ENCODE measurements at places on chromosomes 13 and 19.

GRCh38 chr19:49132974-49133609 lies 13.7 kb downstream of the PPFIA3 start:
- DNase-seq, result no peak

GRCh38 chr19:2142173-2142829 lies 9.1 kb downstream of the AP3D1 start:
- no peak for DNase-seq

GRCh38 chr19:46748325-46749109 lies 2.3 kb upstream of the STRN4 start:
- DNase-seq, result peak; percentile 78

GRCh38 chr19:55082020-55082851 lies 6.6 kb downstream of the EPS8L1 start:
- peak; percentile 47 for DNase-seq

DNA sequence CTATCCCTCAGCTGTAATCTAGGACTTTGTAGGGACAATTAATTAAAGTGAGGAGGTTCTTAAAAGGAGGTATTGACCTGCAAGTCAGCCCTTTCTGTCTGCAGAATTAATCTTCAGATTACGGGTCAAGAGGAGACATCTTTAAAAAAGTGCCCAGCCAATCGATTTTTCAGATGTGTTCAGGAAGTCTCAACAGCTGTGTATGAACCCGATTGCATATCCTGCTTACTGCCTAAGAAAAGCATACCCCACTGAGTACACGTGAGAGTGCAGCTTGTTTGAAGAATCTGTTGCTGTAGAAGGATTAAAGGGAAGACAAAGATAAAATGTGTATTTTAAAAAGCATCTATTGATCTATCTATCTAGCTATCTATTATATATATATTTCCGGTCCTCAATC lies 1194.5 kb downstream of the UQCRFS1 start:
- DNase-seq, result no peak

DNA sequence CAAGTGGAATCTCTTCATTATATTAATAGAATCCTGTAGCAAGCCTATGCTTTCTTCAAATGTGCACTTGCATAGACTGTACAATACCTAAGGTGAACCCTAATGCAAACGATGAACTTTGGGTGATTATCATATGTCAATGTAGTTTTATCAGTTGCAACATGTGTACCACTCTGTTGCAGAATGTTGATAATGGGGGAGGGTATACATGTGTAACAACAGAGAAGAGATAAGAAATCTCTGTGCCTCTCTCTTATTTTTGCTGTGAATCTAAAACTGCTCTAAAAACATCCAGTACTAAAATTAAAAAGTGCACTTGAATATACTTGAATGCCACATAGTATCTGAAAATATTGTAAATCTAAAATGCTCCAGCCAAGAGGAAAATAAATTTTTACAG lies 820.8 kb upstream of the MIR17HG start:
- DNase-seq, result no peak

- DNase-seq, result no peak
Observed at GRCh38 chr13:48487968-48488367, 44.9 kb downstream of the RCBTB2 start.

DNA sequence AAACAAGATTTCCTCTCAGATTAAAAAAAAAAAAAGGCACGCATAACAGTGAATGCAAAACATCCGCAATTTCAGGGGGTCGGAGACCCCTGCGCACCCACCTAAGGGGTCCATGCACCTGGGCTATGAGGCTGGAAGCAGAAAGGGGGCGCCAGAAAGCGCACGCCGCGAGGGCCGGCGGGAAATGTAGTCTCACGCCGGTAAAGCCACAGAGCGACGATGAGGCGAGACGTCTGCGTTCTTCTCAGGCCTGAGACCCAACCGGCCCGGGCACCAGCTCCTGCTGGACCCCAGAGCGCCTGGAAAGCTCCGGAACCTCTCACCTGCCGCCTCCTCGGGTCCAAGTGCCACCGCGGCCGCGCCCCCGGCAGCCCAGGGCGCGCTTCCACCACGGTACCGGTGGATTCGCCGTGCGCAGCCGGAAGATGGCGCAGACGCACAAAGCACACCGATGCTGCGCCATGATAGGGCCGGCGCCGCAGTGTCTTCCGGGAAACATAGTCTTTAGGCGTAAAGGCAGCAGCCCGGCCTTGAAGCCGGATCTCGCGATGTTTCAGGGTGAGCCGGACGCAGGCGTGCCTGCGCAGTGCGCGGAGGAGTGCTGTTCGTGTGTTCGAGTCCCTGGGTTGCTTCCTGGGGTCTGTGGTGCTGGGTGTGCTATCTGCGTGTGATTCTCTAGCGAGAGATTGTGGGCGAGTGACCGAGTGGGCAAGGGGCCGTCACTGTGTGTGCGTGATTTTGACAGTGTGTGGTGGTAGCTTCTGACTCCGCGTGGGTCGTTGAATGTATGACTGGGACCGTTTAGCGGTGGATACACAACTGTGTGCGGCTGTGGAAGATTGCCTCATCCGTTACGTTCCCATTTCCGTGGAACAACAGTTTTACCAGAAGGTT lies at the start of gene ZNF582:
Gene ZNF582 (minus strand): TSS at position 416 of the 894 bp plus-strand sequence. CDS start 1,782 bp downstream, outside the sequence.
- DNase-seq, result peak; percentile 90

DNA sequence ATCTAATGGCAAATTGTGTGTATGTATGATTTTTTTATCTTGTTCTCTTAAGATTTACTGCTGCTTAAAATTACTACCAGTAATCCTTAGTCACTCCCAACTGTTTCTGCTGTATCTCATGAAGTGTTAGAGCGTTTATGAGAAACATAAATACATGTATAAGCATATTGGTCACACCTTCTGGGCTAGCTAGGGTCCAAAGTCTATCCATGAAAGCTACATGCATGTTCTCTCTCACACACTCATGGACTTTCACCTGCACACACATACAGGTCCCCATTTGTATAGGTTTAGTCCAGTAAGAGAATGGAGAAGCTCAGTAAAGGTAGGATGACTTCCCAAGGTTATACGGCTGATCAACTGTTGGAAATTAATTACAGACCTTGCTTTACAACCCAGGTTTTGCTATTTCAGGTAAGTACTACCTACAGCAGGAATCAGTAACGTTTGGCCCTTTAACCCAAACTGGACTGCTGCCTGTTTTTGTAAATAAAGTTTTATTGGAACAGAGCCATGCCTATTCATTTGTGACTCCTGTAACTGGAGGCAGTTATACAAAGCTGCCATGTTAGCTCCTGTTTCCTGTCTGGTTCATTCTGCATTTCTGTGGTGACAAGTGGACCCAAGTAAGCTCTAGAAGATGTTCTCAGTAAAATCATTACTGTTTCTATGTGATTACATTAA lies 15.3 kb downstream of the METTL21C start:
- no peak for DNase-seq

DNA sequence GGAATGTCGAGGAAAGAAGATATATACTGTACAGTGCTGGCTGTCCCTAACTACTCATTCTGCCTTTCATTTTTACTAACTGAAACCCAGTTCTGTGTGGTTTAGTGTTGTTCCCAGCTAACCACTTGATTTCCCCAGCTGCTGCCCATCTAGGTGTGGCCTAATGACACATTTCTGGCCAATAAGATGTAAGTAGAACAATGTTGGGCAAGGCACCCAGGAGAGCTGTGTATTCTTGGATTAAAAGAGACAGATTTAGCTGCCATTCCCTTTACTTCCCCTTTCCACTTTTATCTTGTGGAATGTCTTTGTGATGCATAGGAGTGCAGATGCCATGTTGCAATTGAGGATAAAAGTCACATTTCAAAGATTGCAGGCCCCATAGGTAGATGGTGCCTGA lies 28.3 kb upstream of the PCDH9 start:
- DNase-seq, result no peak

- no peak for DNase-seq
Observed at GRCh38 chr19:14404312-14404711, 14.8 kb downstream of the DDX39A start.

DNA sequence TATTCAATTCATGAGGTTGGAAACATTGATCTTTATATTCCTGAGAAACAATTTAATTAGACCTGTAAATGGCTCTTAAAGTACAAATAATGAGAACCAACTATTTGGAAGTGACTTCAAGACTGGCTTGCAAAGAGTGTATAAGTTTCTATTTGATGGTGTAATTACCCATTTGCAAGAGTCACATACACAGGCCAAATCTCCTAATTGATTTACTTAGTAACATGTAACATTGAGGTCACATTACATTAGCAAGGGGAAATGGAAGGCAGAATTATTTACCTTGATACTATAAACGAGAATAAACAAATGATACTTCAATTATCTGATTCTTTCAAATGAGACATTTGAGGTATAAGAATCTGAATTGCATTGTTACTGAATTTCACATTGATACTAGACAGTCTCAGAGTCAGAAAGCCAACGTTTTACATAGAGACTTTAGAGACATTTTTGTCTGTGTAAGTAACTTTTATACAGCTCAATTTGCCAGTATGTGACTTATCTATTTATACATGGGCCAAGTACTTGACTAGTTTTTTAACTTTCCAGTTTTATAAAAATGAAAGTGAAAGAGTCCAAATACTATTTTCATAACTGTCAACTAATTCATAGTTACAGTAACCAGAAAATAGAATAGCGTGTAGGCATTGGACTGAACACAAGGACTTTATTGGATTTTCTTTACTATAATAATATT lies 95.6 kb upstream of the RFC3 start:
- DNase-seq, result no peak

- no peak for DNase-seq
Observed at GRCh38 chr19:11338121-11338520, 1.3 kb downstream of the RAB3D start.

GRCh38 chr19:37928527-37929286 lies 21.7 kb downstream of the SIPA1L3 start:
- DNase-seq, result no peak

DNA sequence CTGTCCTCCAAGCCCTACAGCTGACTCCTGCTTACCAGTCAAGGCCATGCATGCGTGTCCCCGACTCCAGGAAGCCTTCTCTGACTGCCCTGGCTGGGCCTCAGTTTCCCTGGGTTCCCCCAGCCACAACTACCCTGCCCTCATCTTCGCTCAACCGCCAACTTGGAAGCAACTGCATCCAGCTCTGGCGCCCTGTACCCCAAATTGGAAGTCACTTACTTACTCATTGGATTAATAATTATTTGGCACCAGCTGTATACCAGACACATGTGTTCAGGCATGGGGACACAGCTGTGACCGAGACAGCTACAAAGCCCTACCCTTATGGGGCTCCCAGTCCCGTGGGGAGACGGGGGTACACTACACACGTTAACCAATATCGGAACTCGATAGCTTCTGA lies 10.9 kb upstream of the SEMA6B start:
- no peak for DNase-seq

DNA sequence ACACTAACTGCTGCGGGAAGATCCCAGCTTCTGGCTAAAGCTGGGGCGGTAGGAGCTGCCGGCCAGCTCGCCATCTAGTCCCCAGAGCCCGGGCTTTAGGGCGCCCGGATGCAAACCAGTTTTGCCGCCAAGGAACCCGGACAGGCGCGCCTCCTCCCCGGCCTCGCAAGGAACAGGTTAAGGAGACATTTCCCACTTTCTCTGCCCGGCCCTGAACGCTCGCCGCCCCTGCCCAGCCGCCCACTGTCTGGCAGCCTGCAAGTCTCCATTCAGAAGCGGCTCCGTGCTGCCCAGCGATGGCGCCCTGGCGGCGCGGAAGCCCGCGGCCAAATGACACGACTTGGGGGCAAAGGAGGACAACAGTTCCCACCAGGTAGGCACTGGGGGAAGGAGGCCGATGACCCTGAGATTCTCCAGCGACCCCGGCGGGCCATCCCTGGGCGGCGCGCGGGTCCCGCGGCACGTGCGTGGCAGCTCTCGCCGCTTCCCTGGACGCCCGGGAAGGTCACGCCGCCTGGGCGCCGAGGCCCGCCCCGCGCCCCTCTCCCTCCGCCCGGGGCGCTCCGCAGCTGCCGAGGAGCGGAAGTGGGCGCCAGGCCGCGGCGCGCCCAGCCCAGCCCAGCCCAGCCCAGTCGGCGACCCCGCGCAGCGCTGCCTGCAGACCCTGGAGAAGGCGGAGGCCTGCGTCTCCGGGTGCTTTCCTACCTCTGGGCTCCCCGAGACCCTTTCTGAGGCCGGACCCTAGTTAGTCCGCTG lies 42.2 kb upstream of the HNRNPA1L2 start:
- DNase-seq, result no peak

DNA sequence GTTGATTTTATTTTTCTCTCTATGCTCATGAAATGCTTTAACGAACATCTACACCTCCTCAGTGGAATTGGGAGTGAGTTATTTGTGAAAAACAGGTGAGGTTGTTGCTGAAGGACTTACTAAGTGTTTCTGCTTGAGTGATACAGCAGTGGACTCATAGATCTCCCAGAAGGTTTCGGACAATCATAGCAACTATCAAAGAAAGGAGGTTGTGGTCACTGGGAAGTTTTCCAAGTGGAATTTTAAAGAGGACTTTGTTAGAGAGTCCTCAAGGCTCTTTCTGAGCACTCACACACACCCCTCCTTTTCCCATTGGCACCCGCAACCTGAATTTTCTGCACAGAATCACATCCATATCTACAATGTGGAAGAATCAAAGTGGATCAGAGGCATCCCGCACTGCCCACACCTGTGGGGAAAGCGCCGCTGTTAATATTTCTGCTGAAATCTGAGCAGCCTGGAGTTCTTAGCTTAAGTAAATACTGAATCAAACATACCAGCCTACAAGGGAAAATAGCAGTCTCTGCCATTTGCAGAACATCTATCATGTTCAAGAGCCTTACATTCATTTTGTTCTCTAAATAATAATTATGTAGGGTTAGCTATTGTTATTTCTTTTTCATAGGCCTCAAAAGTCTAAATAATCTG lies 719.4 kb downstream of the DIAPH3 start:
- no peak for DNase-seq

- DNase-seq, result no peak
Observed at GRCh38 chr19:810077-810855, 11.5 kb downstream of the PLPPR3 start.

DNA sequence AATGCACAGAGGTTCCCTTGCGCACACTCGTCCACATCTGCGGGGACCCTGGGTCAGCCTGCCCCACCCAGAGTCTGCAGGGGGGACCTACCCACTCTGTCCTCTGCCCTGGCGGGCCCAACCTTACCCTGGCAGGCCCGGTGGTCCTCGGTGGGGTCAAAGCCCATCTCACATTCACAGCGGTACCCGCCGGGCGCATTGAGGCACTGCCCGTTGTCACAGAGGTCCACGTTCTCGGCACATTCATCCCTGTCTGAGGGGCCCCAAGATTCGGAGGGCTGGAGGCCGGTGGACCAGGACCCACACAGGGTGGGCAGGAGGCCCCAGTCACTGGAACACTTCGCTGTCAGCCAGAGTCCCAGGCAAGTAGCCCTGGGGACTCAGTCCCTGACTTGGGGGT lies 38.5 kb downstream of the FBN3 start:
- DNase-seq, result no peak

GRCh38 chr13:100091391-100091790 lies 2.5 kb downstream of the PCCA start:
- DNase-seq, result no peak

GRCh38 chr13:50244355-50244712 lies 229.1 kb downstream of the KCNRG start:
- DNase-seq, result no peak

- DNase-seq, result no peak
Observed at GRCh38 chr13:52793515-52794061, 54.0 kb upstream of the CNMD start.

- DNase-seq, result no peak
Observed at GRCh38 chr13:80633251-80633650, 292.3 kb upstream of the SPRY2 start.

GRCh38 chr19:45663800-45664199 lies 4.2 kb upstream of the GIPR start:
- DNase-seq, result no peak

GRCh38 chr13:75217949-75218348 lies 264.0 kb downstream of the TBC1D4 start:
- no peak for DNase-seq

All from stimulated activated CD4-positive, alpha-beta T cell treated with anti-CD3 and anti-CD28 coated beads, Interleukin-15, amount 100 ng/mL, for 48 hours (primary cell).